ENCODE measurements at places on chromosomes 7 and 10.

DNA sequence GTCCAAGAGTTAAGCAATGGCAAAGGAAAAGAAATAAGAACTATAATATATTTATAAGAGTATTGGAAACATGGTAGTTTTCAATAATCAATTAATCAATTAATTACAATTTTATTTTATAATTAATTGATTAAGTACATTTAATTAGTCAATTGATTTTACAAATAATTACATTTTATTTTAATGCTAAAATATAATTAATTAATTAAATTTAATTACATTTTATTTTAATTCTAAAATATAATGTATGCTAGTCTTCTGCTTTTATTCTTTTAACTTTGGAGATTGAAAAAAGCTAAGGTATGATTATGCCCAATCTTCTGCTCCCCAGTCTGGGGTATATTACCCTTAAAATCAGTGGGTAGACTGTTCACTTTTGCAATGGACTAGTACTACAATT lies 686.8 kb upstream of the LRRTM3 start:
- no peak for DNase-seq

GRCh38 chr10:47322300-47323061 lies at the start of gene GDF2:
GDF2 (plus strand) TSS chr10:47322454; CDS start chr10:47322669, 215 bp downstream.
- DNase-seq = peak; percentile 50

DNA sequence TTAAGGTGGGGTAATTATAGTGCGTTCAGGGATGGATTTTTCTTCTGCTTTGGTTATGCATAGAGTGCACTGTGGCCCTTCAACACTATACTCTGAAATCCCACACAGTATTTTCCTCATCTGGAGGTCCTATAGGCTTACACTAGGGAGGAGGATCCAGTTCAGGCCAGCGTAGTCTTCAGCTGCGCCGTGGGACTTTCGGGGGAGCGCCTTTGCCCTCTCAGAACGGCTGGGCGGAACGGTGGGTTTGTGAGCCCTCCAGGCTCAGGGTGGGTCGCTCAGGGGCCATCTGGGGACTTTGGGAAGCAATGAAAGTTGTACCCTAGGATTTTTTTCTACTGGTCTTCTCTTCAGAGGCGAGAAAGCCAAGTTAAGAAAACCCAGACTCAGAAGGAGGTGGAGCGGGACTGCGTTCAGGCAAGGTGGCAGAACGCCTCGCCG lies 652 bp upstream of the VPS26A start:
- no peak for DNase-seq

- no peak for DNase-seq
Measured at GRCh38 chr10:131692176-131692575, 208.6 kb upstream of the PPP2R2D start.

- no peak for DNase-seq
Measured at GRCh38 chr7:55539380-55539779, 32.9 kb downstream of the VOPP1 start.

GRCh38 chr10:30784524-30784896 lies 155.0 kb upstream of the LYZL2 start:
- DNase-seq = no peak

- DNase-seq = no peak
Measured at GRCh38 chr10:48768926-48769325, 84.3 kb downstream of the WDFY4 start.

GRCh38 chr10:77005871-77006270 lies 631.7 kb downstream of the KCNMA1 start:
- no peak for DNase-seq

DNA sequence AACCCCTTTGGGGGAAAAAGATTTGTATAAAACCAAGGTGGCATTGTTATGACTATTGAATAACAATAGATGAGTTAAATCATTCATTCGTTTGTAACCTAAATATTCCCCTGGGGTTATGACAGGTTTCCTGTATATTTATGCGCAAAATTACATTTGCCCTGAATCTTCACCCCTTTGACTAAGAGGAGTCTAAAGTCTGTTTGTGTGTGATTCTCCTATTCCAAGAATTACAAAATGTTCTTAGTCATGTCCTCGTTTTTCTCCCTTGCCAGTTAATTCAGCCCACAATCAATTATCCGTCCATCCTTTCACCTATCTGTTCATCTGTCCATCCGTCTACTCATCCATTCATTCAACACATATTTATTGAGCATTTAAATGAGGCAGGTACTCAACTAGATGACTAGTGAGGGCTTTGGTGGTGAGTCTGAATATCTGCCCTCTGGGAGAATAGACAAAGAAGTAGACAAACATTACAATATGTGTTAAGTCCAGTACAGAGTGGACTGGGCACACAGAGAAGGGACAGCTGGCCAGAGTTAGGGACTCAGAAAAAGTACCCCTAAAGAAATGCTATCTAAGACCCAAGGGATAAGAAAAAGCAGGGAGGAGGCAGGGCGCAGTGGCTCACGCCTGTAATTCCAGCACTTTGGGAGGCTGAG lies 35.6 kb upstream of the TCF7L2 start:
- DNase-seq = no peak

DNA sequence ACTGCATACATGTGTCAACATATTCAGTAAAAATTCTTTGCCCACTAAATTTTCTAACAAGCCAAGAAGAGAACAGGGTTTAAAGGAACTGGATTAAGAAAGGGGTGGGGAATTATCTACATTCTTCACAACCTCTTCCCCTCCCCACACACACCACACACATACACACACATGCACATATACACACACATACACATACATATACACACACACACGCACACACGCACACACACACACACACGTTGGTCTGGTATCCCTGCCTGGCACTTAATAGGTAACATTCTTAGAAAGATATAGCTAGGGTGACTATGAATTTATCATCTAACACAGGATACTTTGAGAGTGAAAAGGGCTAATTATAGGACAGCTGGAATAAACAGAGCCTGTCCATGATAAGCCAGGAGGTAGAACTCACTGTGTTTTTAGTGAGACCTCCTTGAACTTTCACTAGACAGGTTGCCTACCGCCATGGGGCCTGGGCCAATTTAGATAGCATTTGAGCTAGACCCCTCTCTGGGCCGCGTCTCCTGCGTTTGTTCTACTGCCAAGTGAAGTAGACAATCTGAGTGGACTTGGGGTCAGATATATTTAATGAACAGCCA lies 33.1 kb upstream of the EPC1 start:
- no peak for DNase-seq

GRCh38 chr7:35505066-35505465 lies 189.9 kb downstream of the HERPUD2 start:
- DNase-seq = no peak

DNA sequence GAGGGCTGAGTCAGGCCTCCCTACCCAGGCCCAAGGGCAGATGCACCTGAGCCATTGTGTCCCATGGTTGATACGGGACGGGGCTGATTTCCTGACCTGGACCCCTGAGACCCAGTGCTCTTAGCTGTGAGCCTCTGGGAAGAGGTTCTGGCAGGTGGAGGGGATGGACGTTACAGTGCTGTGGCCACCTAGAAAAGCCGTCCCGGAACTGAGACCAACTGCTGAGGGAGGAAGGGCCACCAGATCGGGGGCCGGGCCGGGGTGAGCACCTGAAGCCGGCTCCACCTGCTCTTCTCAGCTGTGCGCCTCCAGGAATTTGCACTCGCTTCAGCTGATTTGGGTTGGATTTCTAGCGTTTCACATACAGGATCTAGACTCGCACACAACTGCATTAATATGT lies 35.4 kb downstream of the CHST12 start:
- no peak for DNase-seq

DNA sequence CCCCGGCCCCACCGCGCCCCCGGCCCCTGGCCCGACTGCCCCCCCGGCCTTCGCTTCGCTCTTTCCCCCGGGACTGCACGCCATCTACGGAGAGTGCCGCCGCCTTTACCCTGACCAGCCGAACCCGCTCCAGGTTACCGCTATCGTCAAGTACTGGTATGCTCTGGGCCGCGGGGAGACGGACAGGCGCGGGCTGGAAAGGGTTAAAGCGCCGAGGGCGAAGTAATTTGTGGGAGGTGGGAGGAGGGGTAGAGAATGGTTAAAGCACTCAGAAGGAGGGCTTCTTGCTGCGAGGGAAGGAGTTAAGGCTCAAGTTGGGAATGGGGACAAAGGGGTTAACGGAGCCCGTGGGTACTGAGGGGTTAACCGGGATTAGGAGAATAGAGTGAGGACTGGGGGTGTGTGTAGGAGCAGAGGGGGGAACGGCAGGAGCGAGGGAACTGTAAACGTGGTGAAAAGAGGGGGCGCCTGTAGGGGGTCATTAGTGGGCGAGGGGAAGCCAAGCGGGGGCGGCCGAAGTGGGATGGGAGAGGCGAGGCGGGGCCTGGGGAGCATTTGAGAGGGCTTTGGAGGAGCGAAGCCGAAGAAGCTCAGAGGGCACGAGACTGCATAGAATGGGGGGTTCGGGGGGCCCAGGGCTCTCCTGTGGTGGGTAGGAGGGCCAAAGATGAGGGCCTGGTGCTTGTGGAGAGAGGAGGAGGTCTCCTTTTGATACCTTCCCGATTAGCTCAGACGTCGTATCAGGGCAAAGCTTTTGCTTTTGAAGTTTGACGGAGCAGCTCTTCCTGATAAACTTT lies 605 bp downstream of the SUFU start:
- DNase-seq = no peak

DNA sequence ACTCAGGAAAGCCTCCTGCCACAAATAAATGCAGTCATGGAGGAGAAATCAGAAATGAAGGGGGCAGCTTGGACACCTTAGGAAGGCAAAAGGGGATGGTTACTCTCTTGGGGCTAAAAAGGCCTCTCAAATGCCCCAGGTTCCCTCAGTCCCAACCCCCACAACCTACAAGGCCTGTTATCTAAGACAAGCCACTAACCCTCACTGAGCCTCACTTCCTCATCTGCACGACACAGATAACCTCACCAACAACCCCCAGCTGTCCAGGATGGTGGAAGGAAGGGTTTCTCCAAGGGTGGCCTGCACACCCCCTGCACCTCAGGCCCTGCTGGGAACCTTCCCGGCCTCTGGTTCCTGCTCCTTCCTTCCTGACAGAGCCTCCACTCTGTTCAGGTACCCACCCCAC lies 29.2 kb downstream of the SORBS1 start:
- DNase-seq = no peak

DNA sequence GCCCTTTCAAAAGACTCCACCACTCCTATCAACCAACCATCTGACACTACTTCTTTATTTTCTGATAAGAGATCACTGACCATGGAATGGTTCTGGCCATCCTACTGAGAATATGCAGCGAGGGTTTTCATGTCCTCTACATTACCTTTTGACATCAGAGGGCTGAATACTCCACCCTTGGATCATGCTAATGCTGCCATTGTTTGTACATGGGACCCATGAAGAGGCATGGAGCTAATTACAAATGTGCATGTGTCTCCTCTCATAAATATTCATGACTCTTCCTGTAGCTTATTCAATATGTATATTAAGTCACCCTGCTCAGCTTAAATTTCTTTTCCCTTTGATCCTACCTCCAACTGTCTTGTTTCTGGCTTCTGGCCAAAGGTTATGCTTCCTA lies 1065.8 kb upstream of the GHITM start:
- no peak for DNase-seq

- DNase-seq = no peak
Measured at GRCh38 chr10:81569488-81569887, 305.5 kb upstream of the NRG3 start.

DNA sequence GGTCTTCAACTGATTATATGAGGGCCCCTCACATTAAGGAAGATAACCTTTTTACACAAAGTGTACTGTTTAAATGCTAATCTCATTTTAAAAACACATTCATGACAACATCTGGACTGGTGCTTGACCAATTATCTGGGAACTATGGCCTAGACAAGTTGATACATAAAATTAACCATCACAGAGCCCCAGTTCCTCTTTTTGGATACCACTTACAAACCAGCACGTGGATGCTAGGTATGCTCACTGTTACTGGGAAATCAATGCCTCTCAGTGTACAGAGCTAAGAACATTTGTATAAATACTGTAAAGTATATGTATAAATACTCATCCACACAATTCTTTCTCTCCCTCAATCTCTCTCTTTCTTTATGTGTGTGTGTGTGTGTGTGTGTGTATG lies 1217.8 kb upstream of the LRRTM3 start:
- no peak for DNase-seq

DNA sequence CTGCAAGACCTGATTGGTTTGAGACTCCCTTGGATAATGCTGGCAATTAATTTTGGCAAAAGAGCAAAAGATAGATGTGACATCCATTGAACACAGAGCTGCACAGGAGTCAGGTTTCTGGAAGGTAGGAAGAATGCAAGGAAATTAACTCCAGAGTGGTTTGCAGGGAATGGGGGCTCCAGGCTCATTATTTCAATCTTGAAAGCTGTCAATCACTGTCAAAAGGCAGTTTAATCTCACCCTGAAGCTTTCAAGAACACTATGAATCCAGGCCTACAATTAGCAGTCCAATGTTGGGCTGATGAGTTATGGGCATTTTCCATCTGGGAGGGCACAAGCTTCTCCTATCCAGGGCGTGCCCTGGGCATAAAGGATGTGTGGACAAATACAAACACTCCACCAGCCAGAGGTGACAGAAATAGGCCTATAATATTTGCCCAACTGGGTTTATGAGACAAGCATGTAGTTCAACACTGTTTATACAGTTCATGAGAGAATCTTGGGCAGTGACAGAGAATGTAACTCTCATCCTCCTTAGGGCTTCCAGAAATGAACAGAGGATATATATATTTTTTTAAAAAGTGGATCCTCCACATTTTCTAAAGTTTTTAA lies 80.5 kb downstream of the KCNMA1 start:
- no peak for DNase-seq

- DNase-seq = no peak
Measured at GRCh38 chr10:80457554-80458262, 3.6 kb downstream of the TSPAN14 start.

GRCh38 chr10:90504172-90504571 lies 353.7 kb downstream of the HTR7 start:
- DNase-seq = no peak

DNA sequence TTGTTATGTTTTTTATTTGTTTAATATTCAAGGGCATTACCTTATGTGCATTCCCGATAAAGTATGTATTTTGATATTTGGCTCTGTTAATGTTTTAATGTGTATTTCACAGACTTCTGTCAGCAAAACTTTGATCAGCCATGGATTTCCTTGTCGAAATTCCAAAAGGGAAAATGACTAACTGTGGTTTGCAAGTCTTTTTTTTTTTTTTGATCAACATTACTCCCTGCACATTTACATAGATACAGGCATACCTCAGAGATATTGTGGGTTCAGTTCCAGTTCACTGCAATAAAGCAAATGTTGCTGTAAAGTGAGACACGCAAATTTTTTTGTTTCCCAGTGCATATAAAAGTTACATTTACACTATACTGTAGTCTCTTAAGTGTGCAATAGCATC lies 351.9 kb downstream of the CXCL12 start:
- DNase-seq = no peak

- DNase-seq = no peak
Measured at GRCh38 chr7:71112436-71112835, 19.5 kb upstream of the GALNT17 start.

- no peak for DNase-seq
Measured at GRCh38 chr10:131575877-131576276, 264.4 kb upstream of the TCERG1L start.

All from RWPE2 (cell line).